ENCODE measurements at places on chromosomes 3 and 15.

- peak; percentile 40 for DNase-seq
Measured at GRCh38 chr15:70935631-70936030, 43.0 kb downstream of the LRRC49 start.

GRCh38 chr3:29447946-29448627, 167.2 kb downstream of the RBMS3 start:
- no peak for DNase-seq

- DNase-seq = peak; percentile 50
Measured at GRCh38 chr3:180690061-180690460, 10.8 kb upstream of the CCDC39 start.

DNA sequence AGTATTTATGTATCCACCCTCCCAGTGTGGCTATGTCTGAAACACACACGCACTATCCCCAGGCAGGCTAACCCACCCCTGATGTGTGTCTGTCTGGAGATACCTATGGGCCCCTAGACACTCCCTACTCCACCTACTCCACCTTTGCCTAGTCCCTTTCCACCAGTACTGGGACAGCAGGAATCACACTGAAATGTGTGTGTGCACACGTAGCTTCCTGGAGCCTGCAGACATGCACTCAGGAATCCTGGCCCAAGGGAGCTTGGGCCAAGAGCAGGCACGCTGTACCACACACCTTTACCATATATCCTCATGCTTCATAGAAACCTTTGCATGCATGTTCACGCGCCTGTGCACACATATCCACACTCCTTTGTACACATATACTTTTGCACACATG, 6.9 kb upstream of the PTH1R start:
- no peak for DNase-seq

- DNase-seq = no peak
Measured at GRCh38 chr3:88742674-88743507, 364.5 kb upstream of the EPHA3 start.
